ENCODE measurements at places on chromosomes 16 and 17.

GRCh38 chr16:53626161-53626560 lies 77.5 kb downstream of the RPGRIP1L start:
- no peak for DNase-seq

GRCh38 chr17:50108556-50108955 lies 13.4 kb downstream of the PDK2 start:
- no peak for DNase-seq

GRCh38 chr16:79121906-79122305 lies 478.6 kb downstream of the MAF start:
- DNase-seq, result no peak

DNA sequence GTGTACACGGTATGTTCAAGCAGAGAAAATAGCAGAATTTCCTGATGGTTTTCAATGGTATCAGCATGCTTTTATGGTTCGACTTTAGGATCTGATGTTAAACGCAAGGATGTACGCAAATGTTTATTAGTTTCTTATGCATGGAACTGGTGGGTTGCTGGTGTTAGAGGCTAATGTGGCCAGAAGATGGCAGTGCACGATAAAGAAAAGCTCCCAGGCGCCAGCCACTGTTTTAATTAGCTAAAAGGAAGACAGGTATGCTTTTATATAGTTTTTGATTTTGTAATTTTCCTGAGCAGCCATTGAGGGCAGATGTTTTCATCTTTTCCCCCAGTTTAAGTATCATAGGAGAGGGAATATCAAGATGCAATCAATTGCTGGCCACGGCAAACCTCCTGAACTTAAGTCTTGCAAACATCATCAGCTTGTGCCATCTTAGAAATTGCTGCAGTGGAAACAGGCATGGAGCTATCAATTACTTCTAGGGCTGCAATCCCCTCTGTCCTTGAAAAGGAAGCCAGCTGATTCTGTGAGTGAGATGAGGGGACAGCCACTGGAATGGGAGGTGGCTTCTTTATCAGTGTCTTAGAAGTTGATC lies 648.5 kb upstream of the RBFOX1 start:
- no peak for DNase-seq

DNA sequence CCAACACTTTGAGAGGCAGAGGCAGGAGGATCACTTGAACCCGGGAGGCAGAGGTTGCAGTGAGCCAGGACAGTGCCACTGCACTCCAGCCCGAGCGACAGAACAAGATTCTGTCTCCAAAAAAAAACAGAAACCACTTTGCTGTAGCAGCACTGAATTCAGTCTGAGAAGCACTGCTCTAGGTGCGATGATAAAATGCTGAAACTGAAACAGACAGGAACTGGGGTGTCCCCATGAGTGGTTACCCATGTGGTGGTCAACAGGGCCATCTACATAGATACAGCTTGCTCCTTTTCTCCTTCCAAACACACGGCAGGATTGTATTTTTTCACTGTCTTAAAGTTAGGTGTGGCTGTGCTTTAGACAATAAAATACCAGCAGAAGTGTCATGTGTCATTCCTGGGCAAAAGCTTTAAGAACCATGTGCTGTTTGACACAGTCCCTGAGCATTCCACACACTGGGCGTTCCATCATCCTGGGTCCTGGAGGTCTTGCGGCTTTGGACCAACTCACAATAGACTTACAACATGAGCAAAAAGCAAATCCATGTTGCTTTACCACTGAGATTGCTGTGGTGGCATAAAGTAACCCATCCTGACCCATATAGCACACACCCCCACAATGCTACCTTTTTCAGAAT lies 11.5 kb downstream of the GAS7 start:
- no peak for DNase-seq

DNA sequence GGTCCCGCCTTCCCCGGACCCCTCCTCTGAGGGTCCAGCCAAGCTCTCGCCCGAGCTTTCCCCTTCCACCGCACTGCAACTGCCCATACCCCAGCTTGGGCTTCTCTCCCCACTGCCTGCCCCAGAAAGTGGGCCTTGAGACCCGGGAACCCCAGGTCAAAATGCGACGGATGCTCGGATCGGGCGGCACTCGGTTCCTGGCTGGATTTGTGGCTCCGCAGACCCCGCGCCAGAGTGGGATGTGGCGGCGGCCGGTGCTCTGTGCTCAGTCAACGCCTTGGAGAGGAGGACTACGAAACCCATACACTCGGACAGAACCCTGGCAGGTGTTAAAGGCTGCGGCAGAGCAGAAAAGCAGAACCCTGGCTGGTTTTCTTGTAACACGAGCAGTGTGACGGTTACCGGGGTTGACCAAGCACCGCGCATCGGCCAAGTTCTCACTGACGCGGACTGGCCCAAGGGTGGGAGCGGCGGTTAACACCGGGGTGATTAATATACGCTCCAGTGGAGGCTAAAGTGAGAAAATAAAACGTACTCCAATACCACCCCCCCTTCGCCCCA lies 885 bp upstream of the SLFN13 start:
- DNase-seq, result no peak

DNA sequence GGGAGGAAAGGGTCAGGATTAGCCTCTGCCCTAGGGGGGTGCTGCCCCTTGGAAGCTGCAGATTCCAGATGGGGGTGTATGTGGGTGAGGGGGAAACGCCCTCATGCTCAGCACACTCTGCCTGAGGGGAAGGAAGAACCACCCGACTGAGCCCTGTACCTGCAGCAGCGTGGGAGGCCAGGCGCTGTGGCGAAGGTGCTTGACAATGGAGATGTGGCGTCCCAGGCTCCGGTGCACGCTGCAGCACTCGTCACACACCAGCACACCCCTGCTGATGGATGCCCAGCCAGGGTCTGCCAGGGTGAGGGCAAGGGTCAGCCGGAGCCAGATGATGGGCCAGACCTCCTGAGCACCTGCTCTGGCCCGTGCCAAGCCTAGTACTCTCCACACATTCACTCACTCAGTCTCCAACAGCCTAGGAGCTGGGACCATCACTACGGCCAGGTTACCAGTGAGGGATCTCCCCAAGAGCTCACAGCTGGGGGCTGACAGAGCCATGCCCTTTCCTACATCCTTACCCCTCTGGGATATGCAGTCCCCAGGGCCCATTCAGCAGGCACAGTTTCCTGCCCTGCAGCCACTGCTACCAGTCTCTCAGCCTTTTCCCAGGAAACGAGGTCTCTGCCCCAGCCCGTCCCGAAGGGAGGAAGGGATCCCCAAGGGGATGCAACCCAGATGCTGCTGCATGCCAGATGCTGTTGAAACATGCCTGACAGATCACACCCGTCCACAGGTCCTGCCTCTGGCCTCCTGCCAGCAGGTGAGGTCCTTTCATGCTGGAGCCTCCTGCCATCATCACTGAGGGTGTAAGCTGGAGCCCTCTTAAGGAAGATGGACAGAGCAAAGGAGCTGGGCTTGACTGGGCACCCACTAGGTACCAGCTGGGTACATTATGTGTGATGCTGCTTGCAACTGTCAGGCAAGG lies 5.9 kb downstream of the GIT1 start:
- DNase-seq, result no peak
